ENCODE measurements at places on chromosomes 12 and 14. TPM values are rescaled to one million over a fixed set of nuclear protein-coding genes. Genes with fewer than 3 reads are reported as not detected.

GRCh38 chr14:40219032-40219431, 786.8 kb upstream of the FBXO33 start:
- DNase-seq, result no peak

DNA sequence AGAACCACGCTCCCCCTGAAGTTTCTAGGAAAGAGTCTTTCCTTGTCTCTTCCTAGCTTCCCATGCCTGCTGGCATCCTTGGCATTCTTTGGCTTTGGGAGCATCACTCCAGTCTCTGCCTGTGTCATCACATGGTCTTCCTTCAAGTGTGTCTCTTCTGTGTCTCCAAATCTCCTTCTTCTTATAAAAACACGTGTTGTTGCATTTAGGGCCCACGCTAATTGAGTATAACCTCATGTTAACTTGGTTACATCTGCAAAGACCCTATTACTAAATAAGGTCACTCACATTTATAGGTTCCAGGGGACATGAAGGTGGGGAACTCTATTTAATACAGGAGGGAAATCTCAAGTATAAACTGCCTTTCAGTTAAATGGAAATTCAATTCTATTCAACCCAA, 63.0 kb downstream of the E2F7 start:
- DNase-seq, result no peak

The FOXN4 gene
- polyA plus RNA-seq, result 1.1 TPM

- no peak for DNase-seq
These were observed 114.1 kb downstream of the PAPOLA start for GRCh38 chr14:96616161-96616721.

GRCh38 chr14:71354801-71355200, 447.5 kb downstream of the PCNX1 start:
- DNase-seq, result no peak

The SETD1B gene
- 12.1 TPM for polyA plus RNA-seq

- DNase-seq, result no peak
These were observed 13.4 kb downstream of the SMUG1 start for GRCh38 chr12:54175200-54175963.

- peak; percentile 78 for DNase-seq
These were observed 89.7 kb upstream of the BCL11B start for GRCh38 chr14:99361596-99362215.

GRCh38 chr12:15446807-15447206, 124.5 kb downstream of the PTPRO start:
- no peak for DNase-seq

GRCh38 chr12:11753826-11754225, 104.4 kb downstream of the ETV6 start:
- DNase-seq, result no peak

The KRT6C gene
- polyA plus RNA-seq, result not detected

The ZBTB39 gene
- 12.4 TPM for polyA plus RNA-seq
